ENCODE measurements at places on chromosomes 4 and X.
A peak's percentile ranks its signal among the peaks of the same experiment; 100 is the strongest.

DNA sequence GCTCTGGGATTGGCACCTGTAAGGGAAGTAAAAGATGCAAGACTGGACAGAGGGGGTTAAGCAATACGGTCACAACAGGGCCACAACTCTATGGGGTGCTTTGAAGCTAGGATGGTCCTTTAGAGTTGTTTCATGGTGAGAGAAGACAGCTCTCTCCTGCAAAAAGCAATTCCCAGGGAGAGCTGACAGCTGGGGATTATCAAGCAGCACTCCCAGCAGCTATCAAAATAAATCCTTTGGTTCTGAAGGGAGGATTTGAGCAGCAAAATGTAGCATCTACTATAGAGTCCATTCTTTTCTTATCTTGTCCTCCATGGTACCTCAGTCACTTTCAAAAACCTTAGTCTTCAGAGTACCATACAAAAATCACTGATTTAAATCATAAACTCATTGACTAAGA is 35.1 kb upstream of the AP1AR start:
- DNase-seq, result peak; percentile 76

DNA sequence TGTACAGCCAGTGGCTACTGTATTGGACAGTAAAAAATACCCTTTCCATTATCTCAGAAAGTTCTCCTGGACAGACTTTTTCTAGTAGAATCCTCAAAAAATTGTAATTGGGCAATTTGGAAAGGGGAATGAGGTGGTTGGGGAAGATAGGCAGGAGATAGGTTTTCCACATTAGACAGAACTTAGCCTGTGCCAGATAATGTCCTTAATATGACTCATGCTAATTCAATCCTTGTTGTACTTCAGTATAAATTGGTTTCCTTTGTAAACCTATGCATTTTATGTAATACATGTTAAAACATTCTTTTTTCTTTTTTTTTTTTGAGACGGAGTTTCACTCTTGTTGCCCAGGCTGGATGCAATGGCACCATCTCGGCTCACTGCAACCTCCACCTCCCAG is 8.9 kb downstream of the EIF4E start:
- no peak for DNase-seq

GRCh38 chr4:26491449-26492170 is 1.3 kb upstream of the CCKAR start:
- DNase-seq, result no peak

- no peak for DNase-seq
These were observed 39.0 kb downstream of the PTTG2 start for GRCh38 chr4:37999000-37999716.

DNA sequence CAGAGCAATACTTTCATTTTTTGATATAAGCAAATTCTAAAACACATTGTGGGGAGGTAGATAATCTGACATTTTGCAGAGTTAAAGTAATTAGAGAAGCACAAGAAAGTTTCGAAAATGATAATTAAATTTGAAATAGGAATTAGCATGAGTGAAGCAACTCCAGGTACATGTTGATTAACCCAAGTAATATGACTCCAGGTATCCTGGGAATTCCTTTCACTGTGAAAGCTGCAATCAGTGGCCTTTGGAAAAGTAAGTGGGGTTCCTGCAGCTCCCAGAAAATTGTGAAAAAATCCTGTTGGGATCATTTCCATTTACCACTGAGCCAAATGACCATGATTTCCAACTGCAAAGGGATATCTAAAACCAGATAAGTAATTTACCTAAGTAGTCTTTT is 26.0 kb upstream of the CXCL2 start:
- DNase-seq, result no peak

DNA sequence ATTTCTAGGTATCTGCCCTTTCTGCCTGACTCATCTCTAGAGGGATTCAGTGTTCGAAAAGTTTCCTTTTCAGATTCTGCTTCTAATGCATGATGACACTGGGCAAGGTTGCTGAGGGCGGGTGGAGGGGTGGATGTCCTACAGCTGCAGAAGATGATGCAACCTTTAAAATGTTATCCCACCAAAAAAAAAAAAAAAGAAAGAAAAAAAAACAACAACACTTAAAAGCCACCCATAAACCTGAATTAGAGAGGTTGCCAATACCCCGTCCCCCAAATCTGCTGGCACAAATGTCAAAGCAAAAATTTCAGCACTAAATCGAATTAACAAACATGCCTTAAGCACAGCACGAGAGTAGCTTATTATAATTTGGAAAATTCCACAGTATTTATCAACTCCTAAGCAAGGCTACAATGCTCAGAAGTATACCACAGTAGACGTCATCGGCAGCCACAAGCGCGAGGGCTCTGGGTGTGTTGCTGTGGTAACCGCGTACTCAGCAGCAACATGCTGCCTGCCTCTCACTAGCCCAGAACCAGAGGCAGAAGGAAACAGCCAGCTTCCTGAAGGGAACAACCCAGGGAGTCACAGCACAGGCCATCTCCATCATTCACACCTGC is 167.5 kb upstream of the MAP3K15 start:
- no peak for DNase-seq

DNA sequence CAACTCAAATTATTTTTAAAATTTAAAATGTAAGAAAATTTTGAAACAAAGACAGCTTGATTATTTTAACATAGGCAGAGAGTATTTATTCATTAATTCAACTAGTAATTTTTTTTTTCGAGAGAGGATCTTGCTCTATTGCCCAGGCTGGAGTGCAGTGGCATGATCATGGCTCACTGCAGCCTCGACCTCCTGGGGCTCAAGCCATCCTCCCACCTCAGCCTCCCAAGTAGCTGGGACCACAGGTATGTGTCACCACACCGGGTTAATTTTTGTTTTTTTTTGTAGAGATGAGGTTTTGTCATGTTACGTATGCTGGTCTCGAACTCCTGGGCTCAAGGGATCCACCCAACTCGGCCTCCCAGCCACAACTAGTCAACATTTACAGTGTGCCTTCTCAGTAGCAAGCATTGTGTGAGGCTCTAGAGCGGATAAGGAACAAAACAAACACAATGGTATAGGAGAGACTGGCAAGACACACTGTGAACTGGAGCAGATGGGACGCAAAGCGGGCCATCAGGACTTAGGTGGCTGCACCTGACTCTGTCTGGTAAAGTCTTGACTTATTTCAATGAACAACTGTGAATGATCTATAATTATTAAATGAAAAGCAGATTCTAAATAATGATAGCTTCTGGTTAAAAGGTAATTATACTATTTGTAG is 21.6 kb downstream of the SETD7 start:
- DNase-seq, result no peak

DNA sequence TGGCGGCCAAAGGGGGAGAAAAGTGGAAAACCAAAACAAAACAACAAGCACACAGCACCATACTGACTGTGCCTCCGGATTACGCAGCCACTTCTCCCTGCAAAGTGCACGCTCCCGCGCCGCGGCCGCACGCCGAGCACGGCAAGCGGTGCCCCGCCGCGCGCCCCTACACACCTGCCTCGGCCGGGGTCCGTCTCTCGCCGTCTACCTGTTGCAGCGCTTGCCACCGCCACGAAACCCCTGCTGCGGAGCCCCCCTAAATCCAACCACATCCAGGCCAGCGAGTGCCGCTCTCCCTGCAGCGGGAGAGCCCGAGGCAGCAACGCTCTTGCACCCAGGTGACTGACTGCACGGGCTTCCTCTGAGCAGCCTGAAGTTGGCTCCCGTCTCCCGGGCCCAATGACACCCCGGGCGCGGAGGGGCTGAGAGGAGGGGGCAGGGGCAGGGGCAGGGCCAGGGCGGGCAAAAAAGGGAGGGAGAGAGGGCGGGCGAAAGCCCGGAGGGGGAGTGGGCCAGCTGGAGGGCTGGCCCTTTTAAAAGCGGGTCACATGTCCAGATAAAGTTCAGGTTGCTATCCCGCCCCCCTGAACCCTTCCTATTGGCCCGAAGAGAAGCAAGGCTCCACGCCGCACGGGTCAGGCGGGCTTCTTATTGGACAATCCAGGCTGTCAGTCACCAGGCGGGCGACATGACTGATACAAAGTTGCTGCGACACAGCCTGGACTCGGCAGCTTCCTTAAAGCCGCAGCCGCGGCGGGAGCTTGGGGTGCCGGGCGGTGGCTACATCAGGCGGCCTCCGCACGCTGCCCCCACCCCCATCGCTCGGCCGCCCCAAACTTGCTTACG is at the start of gene NR3C2:
Gene NR3C2 (minus strand): TSS at position 429 of the 846 bp plus-strand sequence.
- peak; percentile 98 for DNase-seq

DNA sequence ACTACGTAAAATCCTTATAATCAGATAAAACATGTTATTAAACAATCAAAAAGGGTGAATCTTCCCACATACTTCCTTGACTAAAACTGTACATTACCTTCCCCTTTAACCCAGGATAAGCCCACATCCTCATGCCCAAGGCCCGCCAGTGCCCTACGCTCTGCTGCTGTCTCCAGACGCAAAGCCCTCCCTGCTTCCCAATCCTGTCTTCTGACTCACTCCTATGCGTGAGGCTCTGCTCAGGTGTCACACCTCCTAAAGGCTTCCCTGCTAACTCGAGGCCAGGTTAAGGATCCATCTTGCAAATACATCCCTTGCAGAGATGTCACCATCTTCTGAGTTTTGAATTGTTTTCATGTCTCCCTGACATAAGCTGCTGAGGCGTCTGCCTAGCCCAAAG is 61.6 kb downstream of the STX18 start:
- no peak for DNase-seq

- no peak for DNase-seq
These were observed 76.5 kb downstream of the DHRSX start for GRCh38 chrX:2424317-2424716.

GRCh38 chr4:70718811-70719604 is 2.8 kb upstream of the RUFY3 start:
- no peak for DNase-seq

DNA sequence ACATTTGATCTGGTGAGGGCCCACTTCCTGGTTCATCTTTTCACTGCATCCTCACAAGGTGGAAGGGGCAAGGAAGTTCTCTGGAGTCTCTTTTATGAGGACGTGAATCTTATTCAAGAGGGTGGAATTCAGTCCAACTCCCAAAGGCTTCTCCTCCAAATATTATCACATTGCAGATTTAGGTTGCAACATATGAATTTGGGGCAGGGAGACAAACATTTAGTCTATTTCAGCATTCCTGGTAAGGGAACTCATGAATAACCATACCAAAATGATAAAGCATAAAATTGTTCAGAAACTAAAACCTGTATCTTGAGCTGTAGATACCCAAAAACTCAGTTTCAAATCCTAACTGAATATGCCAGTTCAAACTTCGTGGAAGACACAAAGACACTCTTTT is 246.8 kb downstream of the QDPR start:
- no peak for DNase-seq

DNA sequence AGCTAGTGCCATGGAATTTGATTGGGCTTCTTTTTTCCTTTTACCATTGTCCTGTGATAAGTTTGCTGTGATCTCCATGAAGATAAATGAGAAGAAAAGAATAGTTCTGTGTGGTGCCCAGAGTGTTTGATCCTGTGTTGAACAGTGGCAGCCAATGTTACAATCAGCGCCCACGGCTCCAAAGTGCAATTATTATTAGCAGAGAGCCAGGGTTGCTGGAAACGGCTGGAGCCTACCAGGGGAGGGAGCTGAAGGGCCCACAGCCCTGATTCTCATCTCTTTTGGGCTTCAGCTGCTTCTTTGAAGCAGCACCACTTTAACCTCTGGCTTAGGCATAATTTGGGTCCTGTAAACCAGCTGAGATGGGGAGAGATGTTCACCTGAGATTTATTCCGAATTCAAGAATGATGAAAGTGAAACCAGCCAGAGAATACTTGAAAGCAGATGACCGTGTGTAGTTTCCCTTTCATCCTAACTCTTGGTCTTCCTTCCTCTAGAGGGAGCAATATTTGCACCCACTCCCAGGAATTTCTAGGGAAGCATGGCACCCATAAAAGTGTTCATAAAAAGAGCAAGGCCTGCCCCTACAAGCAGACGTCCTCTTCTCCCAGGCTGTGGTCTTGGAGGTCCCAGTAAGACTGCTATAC is 298.3 kb downstream of the EVC2 start:
- DNase-seq, result no peak

DNA sequence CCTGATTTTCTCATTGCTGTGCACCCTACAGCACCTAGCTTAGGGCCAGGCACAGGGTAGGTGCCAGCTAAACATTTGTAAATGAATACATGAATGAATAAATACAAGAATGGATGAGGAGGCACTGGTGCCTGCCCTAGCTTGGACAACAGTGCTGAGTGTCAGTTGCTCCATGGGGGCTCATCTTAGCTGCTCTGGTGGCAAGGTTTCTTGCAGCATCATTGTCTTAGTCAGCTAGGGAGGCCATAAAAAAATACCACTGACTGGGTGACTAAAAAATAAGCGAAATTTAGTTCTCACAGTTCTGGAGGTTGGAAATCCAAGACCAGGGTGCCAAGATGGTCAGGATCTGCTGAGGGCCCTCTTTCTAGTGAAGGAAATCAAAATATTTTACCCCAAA is 31.2 kb downstream of the TMEM31 start:
- DNase-seq, result no peak

- DNase-seq, result no peak
These were observed 109.5 kb downstream of the CPZ start for GRCh38 chr4:8702020-8702495.

DNA sequence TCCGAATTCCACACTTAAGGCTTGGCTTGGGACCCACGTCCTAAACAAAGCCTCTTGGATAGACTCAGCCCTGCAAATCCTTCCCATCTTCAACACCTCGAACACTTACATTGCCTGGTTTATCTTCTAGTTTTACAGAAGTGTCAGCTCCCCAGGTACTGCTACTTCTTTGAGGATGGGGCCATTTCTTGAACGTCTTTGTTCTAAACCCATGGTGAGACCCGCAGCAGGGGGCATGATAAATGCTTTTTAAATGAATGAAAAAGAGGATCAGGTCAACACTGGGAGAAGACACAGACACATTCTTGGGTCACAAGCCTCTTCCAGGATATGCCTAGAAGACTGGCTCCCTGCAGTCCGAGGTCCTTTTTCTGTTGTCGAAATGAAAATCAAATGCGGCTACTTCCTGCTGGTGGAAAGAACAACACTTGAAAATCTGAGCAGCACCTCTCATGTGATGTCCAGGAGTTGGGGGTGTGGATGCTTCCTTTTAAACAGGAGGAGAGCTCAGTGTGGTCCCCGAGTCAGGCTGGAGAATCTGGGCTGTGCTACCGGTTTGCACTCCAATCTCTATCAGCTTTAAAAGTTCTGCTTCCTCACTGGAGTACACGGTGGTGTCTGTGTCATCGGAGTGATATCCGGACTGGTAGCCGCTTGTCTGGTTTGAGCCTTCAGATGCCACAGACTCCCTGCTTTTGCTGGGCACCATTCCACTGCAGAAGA is 45.8 kb downstream of the KDR start:
- DNase-seq, result no peak

DNA sequence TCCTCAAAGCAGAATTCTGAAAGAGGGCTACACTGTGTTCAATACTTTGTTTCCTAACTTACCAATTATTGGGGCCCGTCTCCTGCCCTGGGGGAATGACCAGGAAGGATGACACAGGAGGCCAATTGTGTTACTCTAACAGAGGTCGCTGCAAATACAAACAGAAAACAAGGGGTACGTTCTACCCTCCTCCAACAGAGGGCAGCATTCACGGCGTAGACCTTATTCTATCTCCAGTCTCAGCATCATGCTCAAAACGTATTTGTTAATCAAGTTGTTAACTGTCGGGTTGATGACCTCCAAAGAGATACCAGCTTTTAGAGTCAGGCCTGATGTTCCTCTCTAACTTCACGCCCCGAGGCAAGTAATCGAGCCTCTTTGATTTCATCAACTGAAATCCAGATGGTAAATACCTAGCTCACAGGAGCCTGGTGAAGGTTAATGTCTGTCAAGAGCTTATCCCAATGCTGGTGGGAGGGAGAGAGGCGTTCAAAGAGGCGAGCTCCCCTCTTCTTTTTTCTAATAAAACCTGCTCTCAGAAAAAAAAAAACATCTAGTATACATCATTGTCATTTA is 181.0 kb upstream of the KCNIP4 start:
- peak; percentile 66 for DNase-seq

- DNase-seq, result no peak
These were observed 94.6 kb downstream of the REELD1 start for GRCh38 chr4:146308951-146309350.

GRCh38 chr4:166230841-166231240 is 357.8 kb downstream of the TLL1 start:
- DNase-seq, result no peak

Data from NCI-H82 (cell line).